Neural progenitor cell (in vitro differentiated cells): ENCODE measurements at places on chromosomes 1 and 21. TPM values are rescaled to one million over a fixed set of nuclear protein-coding genes. Genes with fewer than 3 reads are reported as not detected.

The UQCRH gene
- total RNA-seq = 613 and 872 TPM in 2 replicates

The LGR6 gene
- total RNA-seq = 0.25 TPM in 1 of 2 replicates, not detected in the other

DNA sequence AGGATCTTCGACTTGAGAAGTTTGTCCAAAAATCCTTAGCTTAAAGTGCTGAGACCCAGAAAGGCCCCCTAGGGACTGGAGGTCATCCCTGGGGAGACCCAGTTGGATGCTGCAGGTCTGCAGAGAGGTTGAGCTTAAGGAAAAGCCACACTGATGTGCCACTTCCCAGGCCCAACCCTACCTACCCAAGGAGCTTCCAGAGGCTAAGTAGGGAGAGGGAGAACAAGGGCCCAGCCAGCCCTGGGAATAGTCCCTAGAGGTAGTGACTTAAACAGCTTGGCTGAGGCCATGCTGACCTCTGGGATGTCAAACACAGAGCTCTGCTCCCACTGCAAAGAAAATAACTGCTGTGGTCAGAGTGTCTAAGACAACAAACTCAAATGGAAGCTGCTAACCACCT lies 693.7 kb downstream of the MATN1 start:
- no peak for DNase-seq

GRCh38 chr21:37292941-37293340 lies 25.8 kb upstream of the VPS26C start:
- DNase-seq = no peak
